Sigmoid colon (tissue), 7 donors: ENCODE measurements at places on chromosomes 12 and 14.
A peak's percentile ranks its signal among the peaks of the same experiment; 100 is the strongest.

GRCh38 chr14:86124328-86124727, 594.4 kb downstream of the FLRT2 start:
- no peak for DNase-seq

DNA sequence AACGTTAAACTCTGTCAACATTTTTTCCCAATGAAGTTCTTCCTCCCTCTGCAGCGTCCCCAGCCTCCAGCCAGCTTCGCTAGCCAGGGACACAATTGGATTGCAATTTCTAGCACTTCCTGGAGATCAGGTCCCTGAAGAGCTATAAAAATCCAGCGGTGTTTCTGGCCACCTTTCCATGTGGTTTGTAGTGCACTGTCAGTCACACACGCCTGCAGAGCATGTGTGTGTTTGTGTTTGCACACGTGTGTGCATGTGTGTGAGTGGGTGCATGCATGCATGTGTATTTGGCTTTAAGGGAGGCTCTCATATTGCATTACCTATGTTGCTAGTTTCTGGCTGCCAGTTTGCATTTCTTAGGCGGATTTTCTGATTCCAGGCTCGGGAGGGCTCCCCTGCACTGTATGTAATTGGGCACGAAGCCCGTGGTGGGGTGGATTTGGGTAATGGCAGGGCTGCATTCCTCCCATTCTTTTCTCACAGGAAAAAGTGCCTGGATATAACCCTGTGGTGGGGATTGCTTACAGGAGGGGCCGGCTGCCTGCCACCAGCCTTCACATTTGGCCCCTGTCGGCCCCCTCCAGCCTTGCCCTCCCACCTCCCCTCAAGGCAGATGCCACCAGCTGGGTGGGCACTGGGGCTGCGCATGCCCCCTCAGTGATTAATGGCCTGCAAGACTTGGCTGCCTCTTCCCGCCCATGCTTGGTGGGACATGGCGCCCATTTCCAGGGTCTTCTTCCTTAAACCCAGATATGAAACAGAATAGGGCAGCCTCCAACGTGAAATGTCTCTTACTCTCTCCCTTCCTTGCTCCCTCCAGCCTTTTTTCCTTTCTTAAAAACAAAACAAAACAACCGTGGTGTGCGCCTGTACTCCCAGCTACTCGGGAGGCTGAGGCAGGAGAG, 74.0 kb downstream of the TSPAN9 start:
- no peak for DNase-seq

GRCh38 chr12:77349689-77350370, 284.5 kb upstream of the E2F7 start:
- DNase-seq = no peak

DNA sequence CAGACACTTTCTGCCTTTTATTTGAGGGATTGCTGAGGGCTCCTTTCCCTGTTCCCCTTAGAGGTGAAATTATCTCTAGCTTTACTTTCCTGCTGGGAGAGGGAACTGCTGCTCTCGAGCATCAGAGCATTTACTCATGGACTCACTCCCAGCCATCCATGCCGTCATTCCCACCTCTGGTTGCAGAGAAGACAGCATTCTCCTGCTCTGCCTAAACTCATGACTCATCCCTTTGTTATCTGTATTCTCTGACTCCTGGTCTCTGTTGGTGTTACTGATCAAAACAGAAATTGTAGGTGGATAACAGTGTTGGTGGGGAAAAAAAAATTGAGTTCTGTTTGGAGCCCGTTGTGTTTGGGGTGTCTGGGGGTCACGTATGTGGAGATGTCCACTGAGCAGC, 159.3 kb downstream of the TTC8 start:
- no peak for DNase-seq

- DNase-seq = peak; percentile 77
These were observed 63.6 kb upstream of the DLK1 start for GRCh38 chr14:100662879-100663760.

- no peak for DNase-seq
These were observed 115.4 kb upstream of the SCAF11 start for GRCh38 chr12:46105735-46106134.

DNA sequence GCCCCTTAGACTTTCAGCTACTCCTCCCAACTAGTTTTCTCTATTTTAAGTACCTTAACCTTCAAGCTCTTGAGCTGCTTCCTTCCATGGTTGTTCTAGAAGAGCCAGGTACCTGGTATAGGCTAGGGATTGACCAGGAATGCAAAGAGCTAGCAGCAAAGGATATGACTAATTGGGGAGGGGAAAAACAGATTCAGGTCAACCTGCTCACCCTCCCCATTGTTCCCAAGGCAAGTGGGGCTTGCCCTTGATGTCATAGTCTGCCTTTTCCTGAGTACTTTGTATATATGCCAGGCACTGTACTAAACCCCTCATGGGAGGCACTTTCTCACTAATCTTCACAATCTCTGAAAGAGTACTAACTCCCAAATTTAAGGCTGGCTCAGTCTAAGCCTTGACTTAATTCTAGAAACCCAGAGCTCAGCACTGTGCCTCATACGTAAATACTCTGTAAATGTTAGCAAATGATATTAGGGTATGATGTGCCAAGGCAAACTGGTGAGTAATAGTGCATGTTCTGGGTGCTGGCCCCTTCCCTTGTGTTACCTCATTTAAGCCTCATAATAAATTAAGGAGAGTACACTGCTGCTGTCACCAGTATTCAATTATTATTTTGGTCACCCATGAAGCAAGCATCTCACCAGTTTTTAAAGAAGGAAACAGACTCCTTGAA, 42.2 kb downstream of the SUDS3 start:
- no peak for DNase-seq

DNA sequence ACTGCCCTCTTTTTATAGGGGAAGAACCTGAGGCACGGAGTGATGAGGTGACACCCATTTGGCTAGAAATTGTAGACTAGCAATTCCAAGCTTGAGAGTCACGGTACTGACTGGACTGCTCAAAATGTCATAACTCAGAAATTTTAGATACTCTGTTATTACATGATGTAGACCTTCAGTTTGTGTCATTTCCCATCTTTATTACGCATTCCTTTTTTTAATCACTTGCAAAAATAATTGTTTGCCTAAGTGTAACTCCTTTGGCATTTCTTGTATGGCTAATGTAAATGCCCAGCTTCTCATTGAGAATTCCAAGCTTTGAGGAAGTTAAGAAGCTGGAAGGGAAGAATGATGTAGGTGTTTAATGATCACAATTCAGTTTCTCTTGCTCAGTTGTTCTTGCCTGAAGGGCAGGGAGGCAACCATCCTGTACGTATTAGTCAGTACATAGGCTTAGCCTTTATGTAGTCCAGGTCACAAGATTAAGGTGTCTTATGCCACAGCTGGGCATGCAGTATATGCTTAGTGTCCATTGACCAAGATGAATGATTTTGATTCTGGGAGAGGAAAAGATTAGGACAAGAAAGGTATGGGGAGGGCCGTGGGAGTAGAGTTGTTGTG, 68.2 kb upstream of the EVL start:
- DNase-seq = no peak

- peak; percentile 56 for DNase-seq
These were observed 9.7 kb upstream of the UBC start for GRCh38 chr12:124923905-124924734.

GRCh38 chr12:78407722-78408121, 456.9 kb upstream of the SYT1 start:
- DNase-seq = no peak

DNA sequence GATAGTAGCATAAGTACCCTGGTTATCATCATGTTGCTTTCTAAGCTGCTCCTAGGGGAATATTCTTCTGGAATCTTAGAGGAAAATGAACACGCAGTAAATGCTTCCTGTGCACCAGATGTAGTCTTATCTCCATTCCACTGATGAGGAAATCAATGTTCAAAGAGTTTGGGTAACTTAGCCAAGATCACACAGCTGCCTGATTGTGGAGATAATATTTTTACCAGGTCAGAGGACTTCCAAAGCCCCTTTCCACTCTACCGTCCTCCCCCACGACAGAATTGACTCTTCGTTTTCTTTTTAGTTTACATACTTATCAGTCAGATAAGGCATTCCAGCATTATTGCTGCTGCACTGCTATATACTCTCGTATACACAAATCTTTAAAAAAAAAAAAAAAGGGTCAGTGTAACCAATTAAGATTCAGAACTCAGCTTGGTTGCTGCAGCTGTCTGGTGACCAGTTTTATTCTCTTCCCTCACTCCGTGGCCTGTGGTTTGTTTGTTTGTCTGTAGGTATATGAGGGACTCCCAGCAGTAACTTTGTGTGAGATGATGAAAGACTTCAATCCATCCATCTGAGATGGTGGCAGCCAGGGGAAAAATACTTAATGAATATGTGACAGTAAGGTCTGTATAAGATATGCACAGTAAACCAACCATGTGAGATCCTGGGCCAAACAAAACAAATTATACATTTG, 110.5 kb downstream of the TGFB3 start:
- DNase-seq = no peak

GRCh38 chr14:93859957-93860356, 67.2 kb upstream of the FAM181A start:
- no peak for DNase-seq

GRCh38 chr12:47107446-47107845, 27.7 kb upstream of the AMIGO2 start:
- DNase-seq = no peak

GRCh38 chr12:58269476-58269875, 328.1 kb downstream of the ATP23 start:
- no peak for DNase-seq

GRCh38 chr12:51773145-51773869, 75.2 kb downstream of the FIGNL2 start:
- no peak for DNase-seq

DNA sequence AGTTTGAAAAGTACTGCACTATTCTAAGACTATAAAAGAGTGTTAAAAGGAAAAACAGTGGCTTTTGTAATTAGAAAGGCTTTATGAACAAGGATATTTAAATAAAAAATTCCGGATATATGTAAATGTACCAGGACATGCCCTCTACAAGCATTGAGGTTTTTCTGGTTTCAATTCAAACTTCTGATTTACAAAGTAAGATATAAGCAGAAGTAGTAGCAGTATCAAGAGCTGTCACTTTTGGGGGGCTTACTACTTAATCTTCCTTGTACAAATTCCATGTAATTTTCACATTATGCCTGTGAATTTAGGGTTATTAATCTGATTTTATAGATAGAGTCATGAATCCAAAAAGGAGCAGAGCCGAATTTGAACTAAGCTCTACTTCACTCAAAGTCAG, 170.3 kb upstream of the ATP2B1 start:
- DNase-seq = no peak

DNA sequence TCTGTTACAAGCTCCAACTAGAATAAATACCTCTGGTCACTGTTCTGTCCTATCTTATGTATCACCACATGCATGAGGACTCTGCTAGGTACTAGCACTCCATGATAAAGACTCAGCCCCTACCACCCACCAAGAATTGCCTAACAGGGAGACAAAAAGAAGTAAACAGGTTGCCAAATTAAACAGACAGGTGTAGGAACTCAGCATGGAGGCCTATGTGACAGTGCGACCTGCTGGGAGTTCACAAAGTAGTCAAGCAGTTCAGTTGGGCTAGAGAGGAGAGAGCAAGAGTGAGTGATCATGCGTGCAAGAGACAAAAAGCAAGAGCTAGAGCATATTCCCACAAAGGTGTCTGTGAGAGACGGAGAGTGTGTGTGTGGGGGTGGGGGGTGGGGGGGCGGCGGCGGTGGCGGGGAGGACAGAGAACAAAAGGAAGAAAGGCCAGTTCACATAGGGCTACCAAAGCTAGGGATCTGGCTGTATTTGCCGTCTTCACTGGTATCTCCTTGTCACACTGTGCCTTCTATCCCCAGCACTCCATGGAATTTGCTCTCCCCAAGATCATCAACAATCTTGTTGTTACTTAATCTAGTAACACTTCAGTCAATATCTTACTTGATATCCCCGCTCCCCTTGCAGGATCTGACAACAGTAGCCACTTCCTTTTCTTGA, 81.2 kb downstream of the SPPL3 start:
- no peak for DNase-seq

DNA sequence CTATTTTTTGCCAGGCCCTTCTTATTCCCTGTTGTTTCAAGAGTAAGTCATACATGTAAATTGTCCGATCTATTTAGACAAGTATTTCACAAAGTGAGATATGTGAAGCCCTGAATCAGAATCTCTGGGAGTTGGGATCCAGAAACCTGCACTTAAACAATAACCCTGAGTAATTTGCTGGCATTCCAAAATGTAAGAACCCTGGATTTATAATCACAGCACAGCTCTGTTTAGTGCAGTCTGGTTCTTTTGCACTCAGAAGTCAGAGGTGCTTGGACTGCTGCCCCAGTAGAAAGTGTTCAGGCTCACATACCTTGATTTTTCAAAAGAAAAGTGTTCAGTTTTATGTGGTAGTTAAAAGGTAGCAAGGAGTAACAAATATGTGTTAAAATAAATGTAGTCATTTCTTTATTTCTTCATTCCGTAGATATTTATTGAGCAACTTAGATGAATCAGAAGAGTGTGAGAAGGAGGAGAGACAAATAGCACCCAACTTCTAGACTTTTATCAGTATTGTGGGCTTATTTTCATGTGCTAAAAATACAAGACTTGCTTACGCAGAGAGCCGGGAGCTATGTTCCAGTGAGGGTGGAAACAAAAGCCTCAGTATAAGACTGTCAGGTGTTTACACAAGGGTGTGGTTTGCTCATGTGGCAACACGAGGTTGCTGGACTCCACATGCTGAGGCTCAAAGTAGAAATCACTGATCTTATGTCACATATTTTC, 70.1 kb downstream of the SYNE2 start:
- DNase-seq = no peak

DNA sequence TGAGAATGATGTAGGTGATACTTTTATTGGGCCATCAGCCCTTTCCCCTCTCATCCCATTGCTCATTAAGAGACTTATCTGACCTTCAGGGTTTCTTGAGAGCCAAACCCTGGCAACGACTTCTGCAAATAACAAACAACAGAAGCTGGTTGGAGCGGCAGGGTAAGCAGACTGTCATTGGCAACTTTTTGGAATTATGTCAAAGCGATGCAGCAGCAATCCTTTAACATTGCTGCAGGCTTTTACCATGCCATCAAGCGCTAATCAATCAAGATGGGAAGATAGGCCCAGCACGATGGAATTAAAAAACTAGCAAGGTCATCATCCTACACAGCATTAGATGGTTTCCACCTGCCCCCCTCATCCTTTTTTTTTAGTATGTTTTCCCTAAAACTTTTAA, 406.1 kb upstream of the PDE3A start:
- no peak for DNase-seq

GRCh38 chr12:102885043-102885932, 31.8 kb downstream of the PAH start:
- no peak for DNase-seq

DNA sequence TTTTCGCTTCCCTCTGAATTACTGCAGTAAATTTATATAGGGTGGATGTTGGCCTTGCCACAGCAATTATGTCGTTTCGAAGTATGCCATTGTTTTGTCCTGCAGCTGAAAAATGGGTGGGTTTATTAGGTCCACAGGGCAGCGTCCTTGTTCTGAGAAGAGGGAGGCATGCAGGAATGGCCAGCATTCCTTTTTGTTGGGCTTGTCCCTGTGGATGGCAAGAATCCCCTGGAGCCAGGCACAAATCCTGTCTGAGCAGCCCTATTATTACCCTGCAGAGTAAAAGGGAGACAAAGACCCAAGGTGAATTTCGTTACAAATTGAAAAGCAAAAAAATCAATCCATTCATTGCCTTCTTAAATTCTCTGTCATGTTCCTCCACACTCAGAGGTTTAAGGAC, 88.1 kb downstream of the CHST11 start:
- no peak for DNase-seq
